ENCODE measurements at places on chromosomes 3 and 15.

DNA sequence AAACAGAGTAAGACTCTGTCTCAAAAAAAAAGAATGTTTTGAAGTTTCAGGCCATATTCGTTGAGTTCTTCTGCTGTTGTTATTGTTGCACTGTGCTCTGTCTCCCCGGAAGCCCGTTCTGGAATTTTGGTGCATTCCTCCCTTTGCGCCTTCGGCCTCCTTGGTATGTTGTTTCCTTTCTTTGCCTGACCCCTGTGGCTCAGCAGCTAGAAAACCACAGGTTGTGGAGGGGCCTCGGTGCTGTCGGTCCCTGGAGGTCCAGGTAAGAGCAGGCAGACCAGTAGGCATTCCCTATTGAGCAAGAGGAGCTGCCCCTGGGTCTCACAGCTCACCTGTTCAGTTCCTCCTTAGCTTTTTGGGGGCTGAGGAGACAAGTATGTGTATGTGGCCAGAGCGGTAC lies 51.0 kb upstream of the DLG1 start:
- no peak for DNase-seq

GRCh38 chr15:97386940-97387339 lies 573.6 kb upstream of the ARRDC4 start:
- DNase-seq = no peak

DNA sequence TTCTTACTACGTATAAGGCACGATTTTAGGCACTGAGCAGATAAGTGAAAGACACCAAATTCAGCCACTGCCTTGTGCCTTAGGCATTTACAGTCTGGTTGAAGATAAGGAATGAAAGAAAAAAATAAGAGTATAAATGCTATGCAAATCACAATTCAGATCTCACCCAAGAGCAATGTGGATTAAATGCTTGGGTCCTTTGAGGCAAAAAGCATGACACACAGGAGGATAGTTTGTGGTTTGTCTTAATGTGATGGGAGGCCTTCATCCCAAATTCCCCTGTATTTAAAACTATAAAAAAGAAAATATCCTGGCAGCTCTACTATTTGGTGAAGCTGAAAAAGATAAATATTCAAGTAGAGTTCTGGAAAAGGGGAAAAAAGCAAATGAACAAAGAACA lies 79.8 kb downstream of the TGFBR2 start:
- DNase-seq = no peak

DNA sequence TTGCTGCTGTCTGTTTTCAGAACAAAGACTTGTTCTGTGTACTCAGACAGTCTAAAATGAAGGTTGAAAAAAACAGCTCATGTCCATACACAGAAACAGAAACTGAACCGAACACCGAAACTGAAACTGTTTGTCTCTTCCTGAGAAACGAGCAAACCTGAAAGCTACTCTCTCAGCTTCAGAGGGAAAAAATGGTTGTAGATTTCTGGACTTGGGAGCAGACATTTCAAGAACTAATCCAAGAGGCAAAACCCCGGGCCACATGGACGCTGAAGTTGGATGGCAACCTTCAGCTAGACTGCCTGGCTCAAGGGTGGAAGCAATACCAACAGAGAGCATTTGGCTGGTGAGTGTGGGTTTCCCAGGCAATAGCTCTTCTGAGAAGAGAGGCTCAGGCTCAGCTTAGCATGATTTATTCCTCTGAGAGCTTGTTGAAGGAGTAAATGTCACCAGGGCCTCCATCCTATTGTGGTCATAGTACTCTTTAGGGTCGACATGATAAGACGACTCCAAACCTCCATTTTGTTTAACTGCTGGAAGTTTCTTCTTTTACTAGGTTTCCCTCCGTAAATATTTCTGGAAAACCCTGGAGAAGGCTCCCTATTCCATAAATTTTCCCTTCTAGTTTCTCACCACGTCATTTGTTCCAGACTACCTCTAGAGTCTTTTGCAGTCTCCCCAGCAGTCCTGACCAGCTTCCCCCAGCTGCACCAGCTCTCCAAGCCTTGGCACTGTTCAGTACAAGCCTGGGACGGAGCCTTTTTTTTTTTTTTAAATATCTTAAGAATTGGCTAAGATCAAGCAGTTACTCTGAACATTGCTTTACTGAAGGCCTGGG lies at the start of gene RTP4:
Gene RTP4 (plus strand): TSS at position 135 of the 838 bp plus-strand sequence. CDS start 57 bp downstream, at position 192.
- no peak for DNase-seq

GRCh38 chr3:16319307-16319706 lies 54.3 kb downstream of the OXNAD1 start:
- DNase-seq = peak; percentile 81

DNA sequence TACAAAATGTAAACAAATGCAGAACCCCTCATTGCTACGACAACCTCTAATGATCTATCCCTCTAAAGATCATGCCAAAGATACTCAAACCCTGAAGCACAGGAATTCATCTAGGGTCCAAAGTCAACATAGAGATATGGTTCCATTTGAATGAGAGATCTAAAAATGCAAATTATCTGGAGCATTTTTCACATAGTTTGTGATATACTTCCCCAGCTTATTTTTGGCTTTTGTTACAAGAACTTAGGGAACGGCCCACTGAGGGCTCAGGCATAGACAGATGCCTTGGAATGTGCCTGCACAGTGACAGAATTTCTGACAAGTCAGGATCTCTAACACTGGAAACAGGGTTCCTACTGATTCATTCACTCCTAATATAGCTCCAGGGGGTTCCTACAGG lies 258.9 kb upstream of the THBS1 start:
- no peak for DNase-seq

DNA sequence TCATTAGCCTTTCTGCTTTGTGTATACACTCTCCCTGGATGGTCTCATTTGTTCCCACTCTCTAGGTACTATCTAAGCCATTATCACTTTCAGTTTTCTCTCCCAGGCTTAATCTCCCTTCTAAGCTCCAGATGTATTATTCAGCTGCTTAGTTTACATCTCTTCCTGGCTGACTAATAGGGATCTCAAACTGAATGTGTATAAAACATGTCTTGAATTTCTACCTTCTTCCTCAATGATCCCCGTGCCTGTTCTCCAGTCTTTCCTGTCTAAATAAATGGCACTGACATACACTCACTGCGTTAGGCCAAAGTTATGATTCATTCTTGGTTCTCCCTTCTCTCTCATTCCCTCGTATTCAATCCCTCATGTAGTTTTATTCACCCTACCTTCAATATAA lies 127.3 kb downstream of the NR2F2 start:
- no peak for DNase-seq

Measured in stimulated activated CD8-positive, alpha-beta memory T cell treated with anti-CD3 and anti-CD28 coated beads, Interleukin-7, amount 100 ng/mL, for 48 hours (primary cell).